ENCODE measurements at places on chromosomes 12 and 14.
A peak's percentile ranks its signal among the peaks of the same experiment; 100 is the strongest.

DNA sequence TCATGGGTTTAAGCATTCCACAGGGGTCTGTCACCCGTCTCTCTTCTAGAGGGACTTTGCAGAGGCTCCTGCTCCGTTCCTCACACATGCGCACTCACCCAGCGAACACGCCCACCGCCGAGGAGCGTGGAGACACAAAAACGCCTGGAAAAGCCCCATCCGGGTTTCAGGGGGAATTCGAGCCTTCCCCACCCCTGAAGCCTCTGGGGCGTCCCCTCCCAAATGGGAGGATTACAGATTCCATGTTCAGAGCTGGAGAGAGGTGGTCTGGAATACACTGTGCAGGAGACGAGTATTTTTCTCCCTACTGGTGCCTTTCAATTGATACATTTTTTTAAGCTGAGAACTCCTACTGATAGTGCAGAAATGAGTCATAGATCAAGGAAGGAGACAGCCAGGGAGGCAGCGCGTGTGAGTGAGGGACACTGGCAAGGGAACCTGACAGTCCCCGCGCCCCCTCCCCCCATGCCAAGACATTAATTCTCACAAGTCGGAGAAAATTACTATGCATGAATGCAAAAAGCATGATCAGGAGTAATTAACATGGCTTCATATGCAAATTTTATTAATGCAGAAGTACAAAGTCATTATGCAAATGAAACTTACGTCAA lies 36.9 kb downstream of the BCL11B start:
- peak; percentile 82 for DNase-seq

DNA sequence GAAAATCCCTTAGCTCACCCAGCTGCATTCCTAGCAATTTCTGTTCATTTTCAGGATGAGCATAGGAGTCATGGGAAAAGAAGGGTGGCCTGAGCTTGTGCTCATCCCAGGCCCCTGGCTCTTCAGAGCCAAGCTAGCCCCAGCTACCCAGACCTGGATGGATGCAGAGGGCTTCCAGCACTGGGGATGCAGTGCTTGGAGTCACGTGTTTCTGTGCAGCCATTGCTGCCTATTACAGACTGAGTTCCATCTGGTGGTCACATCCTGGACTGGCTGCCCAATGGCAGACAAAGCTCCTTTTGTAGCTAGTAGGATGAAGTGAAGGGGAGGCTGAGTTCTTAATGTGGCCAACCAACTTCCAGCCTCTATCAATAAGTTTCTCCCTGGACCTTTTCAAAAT lies 54.2 kb upstream of the JDP2 start:
- no peak for DNase-seq

GRCh38 chr14:61588419-61588901 lies 106.9 kb upstream of the HIF1A start:
- DNase-seq: no peak

DNA sequence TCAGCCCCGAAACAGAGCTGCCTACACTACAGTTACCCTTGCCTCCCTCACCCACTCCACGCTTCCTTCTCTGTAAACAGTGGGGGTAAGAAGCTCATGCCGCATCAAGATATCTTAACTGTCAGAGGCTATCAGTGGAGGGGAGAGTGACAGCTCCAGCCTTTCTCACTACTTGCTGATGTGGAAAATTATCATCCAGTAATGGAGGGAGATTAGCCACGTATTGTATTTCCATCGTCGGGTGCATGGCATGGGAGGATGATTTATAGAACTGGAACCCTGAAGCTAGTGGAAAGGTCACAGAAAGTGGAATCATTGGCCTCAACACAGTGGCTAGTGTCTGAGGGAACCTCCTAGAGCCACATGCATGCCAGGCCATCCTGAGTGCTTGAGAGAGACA lies 270.9 kb upstream of the FKBP4 start:
- DNase-seq: no peak

DNA sequence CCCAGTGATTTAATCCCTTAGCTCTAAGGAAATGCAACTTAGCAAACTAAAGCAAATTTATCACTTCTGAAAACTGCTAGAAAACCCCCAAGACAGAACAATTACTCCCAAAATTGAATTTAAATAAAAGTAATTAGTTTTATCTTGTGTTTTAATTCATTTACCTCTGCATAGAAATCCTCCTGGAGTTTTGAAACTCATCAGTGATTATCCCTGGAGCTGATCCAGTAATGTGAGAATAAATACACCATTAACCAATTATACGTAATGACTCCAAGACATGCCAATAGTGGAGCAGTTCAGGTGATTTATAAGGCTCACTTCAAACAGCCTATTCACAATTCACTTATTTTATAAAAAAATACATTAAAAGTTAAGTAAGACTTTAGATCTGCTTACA lies 855.3 kb upstream of the FLRT2 start:
- DNase-seq: no peak

DNA sequence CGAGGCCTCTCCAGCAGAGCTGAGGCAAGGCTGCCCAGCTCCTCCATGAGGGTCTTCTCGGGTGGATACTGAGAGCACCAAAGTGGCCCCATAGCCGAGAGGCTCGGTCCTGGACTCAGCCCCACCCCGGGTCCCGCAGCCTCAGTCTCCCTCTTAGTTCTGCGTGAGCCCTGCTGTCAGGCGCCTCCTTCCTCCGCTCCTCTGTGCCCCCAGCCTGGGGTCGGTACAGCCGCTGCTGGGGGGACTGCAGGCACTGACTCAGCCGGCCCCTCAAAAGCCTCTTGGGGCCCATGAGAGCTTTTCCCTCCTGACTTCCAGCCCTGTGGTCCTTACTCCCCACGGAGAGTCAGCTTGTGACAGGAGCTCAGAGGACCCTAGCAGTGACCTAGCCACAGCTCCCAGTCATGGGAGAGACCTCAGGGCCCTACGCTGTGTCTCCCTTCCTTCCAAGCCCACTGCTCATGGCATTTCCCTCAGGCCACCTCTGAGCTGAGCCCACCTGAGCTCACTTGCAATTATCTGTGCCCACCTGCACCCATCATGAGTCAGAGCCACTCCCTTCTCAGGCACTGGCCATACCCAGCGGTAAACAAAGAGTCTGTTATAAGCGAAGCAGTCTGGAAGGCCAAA lies 295.0 kb upstream of the RTL1 start:
- DNase-seq: no peak

GRCh38 chr12:113083863-113084435 lies 27.4 kb downstream of the DTX1 start:
- DNase-seq: no peak

GRCh38 chr12:123675436-123675835 lies 4.5 kb downstream of the TCTN2 start:
- DNase-seq: no peak

GRCh38 chr14:23408307-23408630 lies 196 bp upstream of the MYH6 start:
- no peak for DNase-seq

GRCh38 chr12:12167847-12168246 lies 97.1 kb downstream of the BCL2L14 start:
- no peak for DNase-seq

- no peak for DNase-seq
Observed at GRCh38 chr12:63994704-63995103, 150.2 kb downstream of the SRGAP1 start.

GRCh38 chr14:91244501-91244901 lies at the start of gene GPR68:
Gene GPR68 (minus strand): TSS chr14:91244704. CDS start chr14:91235050, 9,654 bp downstream.
- DNase-seq: no peak

GRCh38 chr14:89881839-89882238 lies 72.7 kb downstream of the EFCAB11 start:
- no peak for DNase-seq

- no peak for DNase-seq
Observed at GRCh38 chr12:52953181-52953841, 4.4 kb downstream of the KRT18 start.

- DNase-seq: peak; percentile 44
Observed at GRCh38 chr12:13347241-13348043, 150.9 kb downstream of the EMP1 start.
